AML-193 (cell line): ENCODE measurements at places on chromosomes 4 and X.

GRCh38 chr4:158861281-158861680 lies 92.5 kb downstream of the FNIP2 start:
- no peak for DNase-seq

DNA sequence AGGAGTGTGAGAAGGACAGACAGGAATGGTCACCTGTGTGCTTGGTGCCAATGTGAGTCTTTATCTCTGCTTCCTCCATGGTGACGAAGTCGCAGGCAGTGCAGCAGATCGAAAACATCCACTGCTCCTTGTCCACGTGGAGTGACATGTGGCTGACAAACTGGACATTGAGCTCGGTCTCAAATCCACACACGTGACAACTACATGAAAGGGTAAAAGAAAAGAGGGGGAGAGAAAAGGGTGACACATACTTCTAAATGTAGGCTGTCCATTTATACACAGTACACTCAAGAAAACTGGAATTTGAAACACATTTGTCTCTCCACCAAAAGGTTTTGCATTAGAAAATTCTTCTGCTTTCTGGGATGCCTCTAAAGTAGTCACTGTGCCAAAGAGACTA lies 94.5 kb downstream of the C4orf51 start:
- no peak for DNase-seq

DNA sequence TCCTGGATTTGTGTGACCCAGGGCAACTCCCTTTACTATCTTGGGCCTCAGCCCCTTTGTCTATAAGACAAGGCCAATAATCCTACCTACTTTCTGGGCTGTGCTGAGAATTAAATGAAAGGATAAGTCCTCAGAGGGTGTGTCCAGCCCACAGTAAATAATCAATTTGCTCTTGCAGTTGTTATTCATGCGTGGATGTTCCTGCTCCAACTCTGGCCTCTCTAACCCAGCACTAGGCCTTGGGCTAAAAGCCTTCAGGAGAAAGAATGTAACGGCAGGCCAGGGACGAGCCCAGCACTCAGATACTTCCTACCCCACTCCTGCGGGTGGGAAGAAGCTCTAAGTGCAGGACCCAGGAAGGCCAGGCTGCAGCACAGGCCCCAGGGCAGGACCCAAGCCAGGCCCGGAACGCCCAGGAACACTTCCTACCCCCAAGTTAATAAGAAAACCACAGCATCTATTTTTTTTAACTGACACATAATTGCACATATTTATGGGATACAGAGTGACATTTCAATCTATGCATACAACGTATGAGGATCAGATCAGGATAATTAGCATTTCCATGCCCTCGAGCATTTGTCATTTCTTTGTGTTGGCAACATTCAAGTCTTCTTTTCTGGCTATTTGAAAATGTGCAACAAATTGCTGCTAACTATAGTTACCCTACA lies 179.6 kb upstream of the RBPJ start:
- no peak for DNase-seq

DNA sequence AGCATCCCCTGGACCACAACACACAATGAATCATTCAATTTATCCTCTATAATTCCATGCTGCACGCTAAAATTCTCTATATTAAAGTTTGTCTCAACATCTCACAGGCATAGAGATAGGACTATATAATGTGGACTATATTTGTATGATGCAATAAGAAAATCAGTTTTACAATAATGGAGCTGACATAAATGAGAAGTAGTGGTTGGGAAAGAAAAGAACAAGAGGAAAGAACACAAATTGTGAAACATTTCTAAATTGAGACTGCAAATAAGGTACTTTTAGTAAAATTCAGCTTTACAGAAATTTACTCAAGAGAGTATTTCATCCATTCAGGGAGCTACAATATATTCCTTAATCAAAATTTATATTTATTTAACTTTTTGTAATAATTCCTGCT lies 120.4 kb downstream of the ARAP2 start:
- peak; percentile 87 for DNase-seq

- no peak for DNase-seq
Measured at GRCh38 chrX:28843817-28844216, 256.6 kb downstream of the IL1RAPL1 start.

DNA sequence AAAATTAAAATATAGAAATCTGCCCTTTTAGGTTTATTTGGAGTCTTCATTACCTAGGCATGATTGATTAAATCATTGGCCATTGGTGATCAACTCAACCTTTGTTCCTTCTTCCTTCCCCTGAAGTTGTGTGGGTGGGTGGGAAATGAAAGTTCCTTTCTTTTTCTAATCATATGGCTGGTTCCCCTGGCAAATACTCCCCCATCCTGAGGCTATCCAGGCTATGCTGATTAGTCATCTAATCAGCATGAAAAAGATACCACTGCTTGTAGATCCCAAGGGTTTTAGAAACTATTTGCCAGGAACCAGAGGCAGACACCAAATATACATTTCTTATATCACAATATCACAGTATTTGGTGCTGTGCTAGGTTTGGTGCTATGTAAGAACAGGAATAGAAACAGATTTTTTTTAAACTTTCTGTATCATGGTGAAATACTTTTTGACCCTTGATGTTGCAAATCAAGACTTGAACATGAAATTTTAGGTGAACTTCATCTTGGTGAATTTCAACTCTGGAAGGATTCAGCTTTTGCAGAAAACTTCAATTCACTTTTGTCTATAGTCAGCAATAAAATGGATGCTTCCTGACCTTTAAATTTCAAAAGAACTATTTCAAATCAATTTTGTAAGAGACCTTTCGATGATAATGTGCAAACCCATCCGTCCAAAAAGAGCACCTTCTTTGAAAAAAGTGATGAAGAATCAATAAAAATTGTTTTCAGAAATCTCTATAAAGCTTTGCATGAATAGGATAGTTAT lies 71.1 kb downstream of the CCSER1 start:
- DNase-seq: no peak
